ENCODE measurements at places on chromosomes 5 and 9.

GRCh38 chr5:13510616-13511015 is 433.9 kb downstream of the DNAH5 start:
- DNase-seq, result no peak

DNA sequence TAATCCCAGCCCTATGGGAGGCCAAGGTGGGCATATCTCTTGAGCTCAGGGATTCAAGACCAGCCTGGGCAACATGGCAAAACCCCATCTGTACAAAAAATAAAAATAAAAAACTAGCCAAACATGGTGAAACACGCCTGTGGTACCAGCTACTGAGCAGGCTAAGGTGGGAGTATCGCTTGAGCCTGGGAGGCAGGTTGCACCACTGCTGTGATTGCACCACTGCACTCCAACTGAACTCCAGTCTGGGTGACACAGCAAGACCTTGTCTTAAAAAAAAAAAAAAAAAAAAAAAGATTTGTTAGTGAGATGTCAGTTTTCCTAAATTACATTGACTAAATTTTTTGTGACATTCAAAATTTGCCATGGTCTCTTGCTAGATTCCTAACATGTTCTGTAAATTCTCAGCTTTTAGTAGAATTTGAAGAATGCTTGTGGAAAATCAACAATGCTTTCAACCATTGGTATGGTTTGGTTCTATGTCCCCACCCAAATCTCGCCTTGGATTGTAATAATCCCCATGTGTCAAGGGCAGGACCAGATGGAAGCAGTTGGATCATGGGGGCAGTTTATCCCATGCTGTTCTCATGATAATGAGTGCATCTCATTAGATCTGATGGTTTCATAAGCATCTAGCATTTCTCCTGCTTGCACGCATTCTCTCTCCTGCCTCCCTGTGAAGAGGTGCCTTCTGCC is 236.1 kb downstream of the ARRDC3 start:
- DNase-seq, result no peak

GRCh38 chr9:14417237-14417636 is 103.3 kb upstream of the NFIB start:
- DNase-seq, result no peak

DNA sequence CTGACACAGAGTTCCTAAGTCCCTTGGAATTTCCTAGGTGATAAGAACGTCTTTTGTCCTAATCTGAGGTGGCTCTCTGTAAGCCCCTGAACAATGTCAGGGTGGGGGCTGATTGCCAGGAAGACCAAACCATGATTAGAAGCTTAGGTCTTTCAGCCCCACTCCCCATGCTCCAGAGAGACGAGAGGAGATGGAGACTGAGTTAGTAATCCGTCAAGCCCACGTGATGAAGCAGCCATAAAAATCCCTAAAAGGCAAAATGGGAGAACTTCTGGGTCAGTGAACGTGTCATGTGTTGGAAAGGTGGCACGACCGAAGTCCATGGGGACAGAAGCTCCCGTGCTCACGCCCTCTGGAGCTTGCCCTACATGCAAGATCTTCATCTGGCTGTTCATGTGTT is 85.6 kb downstream of the RAD23B start:
- no peak for DNase-seq

DNA sequence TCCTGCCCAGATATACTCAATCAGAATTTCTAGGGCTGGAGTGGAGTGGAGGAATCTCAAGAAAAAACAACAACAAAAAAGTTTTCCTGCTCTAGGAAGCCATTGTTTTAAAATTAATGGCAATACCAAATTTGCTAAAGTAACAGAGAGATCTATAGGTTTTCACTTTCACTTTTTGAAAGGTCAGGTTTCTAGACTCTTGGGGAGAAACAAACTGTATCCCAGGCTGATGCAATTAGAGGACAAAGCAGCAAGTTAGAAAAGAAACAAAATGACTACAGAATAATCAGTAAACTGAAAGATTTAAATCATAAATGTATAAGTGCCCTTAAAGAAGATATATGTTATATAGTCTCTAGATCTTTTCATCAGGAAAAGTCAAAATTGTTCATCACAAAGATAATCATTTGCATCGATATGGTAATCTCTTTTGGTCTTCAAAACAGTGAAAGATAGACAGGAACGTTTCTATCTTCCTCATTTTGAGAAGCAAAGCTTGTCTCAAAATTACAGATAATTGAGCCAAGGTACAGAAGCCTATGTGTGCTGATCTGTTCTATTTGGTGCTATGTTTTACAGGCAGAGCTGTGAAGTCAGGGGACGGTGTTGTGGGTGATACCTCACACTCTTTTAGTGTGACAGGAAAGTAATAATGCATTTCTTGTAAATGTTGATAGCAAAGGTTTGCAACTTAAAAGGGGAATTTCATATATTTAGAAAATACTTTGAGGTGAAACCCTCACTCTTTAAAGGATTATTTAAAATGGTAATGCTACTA is 1746.6 kb upstream of the C9orf72 start:
- peak; percentile 33 for DNase-seq

DNA sequence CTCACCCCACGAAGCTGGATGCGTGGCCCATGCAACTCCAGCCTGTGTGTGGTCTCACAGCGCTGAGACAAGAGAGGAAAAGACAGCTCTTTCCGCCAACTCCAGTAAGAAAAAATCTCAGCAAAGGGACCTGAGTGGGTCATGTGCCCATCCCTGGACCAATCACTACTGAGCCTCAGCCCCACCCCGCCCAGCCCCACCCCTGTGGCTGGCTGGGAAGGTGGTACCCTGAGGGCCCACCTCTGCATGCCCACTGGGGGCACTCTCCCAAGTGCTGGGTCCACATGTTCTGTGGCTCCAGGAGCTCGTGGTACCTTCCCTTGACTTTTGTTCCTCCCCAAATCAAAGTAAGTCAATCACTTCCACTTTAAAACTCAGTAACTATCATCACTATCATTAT is 105.1 kb upstream of the SMIM23 start:
- no peak for DNase-seq

DNA sequence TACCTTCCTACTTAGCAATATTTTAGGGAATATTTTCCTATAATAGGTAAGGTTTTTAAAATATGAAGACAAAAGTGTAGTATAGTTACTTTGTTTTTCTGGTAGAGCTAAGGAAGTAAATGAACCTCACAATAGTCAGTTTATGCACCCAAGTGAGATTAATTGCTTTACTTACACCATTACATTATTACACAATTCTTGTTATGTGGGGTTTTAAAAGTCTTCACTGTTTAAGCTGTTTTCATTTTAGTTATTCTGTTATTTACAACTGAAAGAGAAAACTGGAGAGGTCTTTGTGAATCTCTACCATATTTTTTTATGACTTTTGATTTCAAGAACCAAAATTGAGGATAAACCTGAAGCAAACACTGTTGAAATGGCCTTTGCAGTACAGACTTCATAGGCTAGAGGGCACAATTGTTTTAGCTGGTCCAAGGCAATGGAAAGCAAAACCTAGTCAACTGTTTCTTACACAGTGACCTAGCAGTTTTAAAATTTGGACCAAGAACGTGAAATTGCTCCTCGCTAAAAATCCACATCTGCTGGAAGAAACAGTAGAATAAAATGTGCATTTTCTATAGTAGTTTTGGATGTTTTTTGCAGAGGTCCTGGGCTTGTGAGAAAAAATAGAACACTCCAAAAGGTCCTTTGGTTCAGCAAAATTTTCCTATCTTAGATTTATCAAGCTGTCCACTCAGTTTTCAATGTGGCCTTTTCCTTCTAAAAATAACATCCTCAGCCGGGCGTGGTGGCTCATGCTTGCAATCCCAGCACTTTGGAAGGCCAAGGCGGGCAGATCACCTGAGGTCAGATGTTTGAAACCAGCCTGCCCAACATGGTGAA is 66.4 kb upstream of the FER start:
- DNase-seq, result peak; percentile 79

GRCh38 chr5:160423099-160423498 is 1.4 kb downstream of the PTTG1 start:
- no peak for DNase-seq

DNA sequence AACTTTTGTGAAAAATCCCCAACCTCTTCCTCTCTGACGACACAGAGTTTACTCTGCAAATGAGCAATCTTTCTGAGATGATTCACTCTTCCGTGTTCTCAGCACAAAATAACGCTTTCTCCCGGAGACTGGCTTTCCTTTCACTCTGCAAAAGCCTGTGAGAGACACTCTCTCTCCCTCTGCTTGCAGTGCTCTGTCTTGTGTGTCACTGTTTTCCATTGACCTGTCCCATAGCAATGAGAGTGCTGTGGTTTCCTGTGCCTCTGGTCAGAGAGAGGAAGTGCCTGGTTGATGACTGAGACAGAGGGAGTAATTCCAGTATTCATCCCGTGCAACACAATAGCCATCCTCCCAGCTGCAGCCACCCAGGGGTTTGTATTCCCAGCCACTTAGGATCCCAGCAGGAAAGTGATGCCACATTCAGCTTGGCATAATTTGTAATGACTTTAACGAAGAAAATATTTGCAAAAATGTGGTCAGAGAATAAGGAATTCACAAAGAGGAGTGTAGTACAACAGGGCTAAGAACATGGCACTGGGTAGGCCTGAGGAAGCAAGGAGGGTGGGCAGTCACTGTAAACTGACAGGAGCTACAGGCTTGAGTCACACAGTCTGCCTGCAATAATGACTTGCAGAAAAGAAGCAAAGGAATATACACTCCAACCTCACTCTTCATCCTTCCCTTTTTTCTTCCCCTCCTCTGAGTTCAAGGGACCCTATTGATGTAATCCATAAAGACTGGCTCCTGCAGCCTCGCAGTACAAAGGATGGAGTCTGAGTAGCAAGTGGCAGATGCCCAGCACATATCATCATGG is 463.5 kb upstream of the RGMB start:
- DNase-seq, result peak; percentile 62

DNA sequence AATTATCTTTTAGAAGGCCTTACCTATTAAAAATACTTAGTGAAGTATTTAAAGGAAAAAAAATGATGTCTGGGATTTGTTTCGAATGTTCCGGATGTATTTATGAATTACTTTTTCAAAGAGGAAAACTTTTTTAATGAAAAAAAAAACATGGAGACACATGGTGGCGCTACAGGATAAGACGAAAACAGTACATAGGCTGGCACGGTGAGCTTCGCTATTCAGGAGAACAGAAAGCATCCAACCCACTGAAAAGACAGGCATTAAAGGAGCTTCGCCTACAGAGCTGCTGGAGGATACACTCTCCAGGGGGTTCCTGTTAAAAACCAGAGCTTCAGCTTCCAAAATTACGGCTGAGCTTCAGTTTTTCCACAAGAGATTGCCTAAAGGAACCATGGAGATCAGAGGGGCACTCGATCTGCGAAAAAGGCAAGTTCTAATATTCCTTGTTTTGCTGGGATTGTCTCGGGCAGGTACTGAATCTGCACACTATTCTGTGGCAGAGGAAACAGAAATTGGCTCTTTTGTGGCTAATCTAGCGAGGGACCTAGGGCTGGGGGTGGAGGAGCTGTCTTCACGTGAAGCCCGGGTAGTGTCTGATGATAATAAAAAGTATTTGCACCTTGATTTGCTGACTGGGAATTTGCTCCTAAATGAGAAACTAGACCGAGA is at the start of gene PCDHB14:
TSS of gene PCDHB14 (plus strand) at position 232 of the 672 bp plus-strand sequence. CDS start at position 395, 163 bp downstream.
- DNase-seq, result peak; percentile 48

- DNase-seq, result no peak
Observed at GRCh38 chr9:27129221-27129620, 20.2 kb downstream of the TEK start.

DNA sequence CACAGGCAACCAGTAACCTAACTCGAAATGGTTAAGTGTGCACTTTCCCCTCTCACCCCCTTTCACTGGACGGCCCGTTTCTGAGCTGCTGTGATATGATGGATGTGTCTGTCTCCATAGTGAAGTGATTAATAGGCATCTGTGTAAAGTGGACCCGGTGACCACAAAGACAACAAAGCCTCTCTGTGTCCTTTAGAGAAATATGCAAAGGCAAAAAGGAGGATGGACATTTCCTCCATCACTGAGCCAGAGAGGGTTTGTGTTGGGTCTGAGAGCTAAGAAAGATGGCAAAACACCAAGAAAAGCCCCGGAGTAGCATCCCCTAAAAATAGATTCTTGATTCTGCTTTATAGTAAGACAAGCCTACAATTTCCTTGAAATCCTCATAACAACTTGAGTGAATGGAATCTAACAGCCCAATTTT is 120.6 kb downstream of the SEMA6A start:
- no peak for DNase-seq

- DNase-seq, result no peak
Observed at GRCh38 chr5:73908395-73908794, 282.4 kb downstream of the ARHGEF28 start.

- no peak for DNase-seq
Observed at GRCh38 chr5:35082530-35082929, 34.8 kb upstream of the AGXT2 start.

GRCh38 chr9:104861397-104861796 is 66.6 kb downstream of the ABCA1 start:
- DNase-seq, result no peak

DNA sequence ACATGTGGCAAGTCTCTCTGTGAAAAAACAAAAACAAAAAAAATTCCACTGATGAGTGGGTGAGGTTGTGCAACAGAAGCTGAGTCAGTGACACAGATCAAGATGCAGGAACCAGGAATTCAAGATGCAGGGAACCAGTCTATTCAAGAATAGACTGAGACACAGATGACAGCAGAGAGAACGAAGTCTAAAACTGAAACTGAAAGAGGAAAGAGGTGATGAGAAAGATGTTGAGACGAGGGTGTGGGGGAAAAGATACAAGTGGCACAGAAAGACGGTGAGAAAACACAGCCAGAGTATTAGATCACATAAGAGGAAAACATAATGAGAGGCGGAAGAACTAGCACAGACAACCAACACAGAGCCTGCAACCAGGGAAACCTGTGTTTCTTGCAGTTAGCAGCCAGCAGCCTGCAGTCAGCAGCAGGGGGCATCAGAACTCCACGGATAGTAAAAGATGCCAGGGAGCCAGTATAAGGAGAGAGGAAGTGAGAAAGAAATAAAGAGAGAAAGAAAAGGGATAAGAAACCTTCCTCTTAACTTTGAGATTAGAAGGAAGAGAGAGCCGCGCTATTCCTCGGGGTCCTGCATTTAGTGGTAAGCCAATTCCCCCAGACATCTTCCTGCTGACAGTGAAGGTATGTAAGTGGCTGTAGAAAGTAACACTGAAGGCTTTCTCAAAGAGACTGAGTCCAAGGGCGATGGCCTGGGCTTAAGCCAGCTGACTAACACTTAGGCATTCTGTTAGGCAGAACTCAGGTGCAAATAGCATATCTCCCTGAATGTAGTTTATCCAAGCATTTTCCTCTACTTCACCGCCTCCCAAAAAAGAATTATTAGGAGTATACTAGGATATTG is 79.0 kb downstream of the TLR4 start:
- DNase-seq, result peak; percentile 60
